ENCODE measurements at places on chromosomes 1 and 21. TPM values are rescaled to one million over a fixed set of nuclear protein-coding genes. Genes with fewer than 3 reads are reported as not detected.

DEGS1 gene
- 118 TPM for total RNA-seq

FAM151A gene
- total RNA-seq, result not detected

PFDN2 gene
- 49.0 TPM for total RNA-seq

RAB3B gene
- 31.8 TPM for total RNA-seq

ZSCAN20 gene
- 15.1 TPM for total RNA-seq

CFAP107 gene
- total RNA-seq, result not detected

ZNF683 gene
- not detected for total RNA-seq

FABP3 gene
- 4.5 TPM for total RNA-seq

ACTA1 gene
- total RNA-seq, result 0.14 TPM

KRTAP7-1 gene
- total RNA-seq, result not detected

VWA1 gene
- 13.1 TPM for total RNA-seq

RIMS3 gene
- 0.09 TPM for total RNA-seq
